Tibial artery (tissue), 4 donors: ENCODE measurements at places on chromosomes 2 and 18.
A peak's percentile ranks its signal among the peaks of the same experiment; 100 is the strongest.

- H3K36me3 ChIP-seq: no peaks in the 10 kb centered on the region
- no peak for DNase-seq
- H3K4me1 ChIP-seq: no peaks in the 10 kb centered on the region
- H3K4me3 ChIP-seq: no peak overlapping the region
These were observed 41.8 kb downstream of the LRP2 start for GRCh38 chr2:169320561-169320960.

DNA sequence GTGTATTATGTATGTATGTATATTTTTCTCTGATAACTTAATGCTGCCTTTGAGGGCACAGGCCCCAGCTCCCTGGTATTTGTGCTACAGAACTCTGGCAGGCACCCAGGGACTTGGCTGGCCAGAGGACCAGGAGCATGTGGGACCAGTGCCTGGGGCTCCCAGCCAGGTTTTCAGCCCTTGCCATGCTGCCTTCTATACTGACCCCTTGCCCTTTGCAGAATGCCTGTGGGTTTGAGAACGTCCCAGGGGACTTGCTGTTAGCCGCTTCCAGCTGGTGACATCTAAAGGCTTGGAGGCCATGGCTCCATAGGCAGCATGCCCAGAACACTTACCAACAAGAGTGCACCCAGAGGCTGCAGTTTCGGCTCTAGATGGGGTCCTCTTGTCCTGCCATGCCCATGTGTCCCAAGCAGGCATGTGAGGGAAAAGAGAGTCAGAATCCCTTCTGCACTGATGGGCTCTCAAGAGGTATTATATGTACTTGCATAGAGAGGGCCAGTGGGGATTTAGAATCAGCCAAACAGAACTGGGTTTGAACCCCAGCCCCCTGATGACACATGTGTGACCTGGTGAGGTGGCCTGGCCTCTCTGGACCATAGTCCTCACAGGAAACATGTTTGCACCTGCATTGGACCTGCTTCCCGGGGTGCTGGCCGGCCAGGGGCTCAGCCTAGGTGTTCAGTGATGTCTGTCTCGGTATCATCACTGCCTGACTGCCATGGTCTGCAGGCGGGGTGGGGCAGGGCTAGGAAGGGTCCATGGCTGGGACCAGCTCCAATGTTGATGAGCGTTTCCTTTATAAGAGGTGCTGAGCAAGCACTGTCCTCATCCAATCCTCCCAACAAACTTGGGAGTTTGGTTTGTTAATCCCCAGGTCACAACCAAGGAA, 119.2 kb upstream of the FHL2 start:
- H3K27me3 ChIP-seq: no peaks in the 10 kb centered on the region
- H3K36me3 ChIP-seq: no peaks in the 10 kb centered on the region
- no peak overlapping the region for H3K27ac ChIP-seq
- no peak overlapping the region for H3K4me3 ChIP-seq
- peaks cover 38% of the 10 kb centered on the region for H3K4me1 ChIP-seq

DNA sequence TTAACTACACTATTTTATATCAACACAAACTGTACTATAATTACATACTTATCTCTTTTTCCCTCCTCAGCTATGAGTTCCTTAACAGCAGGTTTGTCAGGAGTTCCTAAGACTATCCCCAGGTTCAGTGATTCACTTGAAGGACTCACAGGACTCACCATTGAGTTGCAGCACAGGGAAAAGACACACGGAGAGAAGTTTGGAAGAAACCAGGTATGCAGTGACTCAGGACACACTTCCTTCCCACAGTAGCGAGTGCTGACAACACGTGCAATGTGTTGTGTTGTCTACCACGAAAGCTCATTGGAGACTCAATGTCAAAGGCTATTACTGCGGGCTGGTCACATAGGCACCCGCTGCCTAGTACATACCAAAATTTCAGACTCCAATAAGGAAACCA, 32.0 kb downstream of the MGAT4A start:
- no peak overlapping the region for H3K4me3 ChIP-seq
- no peaks in the 10 kb centered on the region for H3K27me3 ChIP-seq
- no peak overlapping the region for H3K27ac ChIP-seq
- peaks cover 28% of the 10 kb centered on the region for H3K4me1 ChIP-seq
- DNase-seq: no peak
- H3K36me3 ChIP-seq: no peaks in the 10 kb centered on the region

DNA sequence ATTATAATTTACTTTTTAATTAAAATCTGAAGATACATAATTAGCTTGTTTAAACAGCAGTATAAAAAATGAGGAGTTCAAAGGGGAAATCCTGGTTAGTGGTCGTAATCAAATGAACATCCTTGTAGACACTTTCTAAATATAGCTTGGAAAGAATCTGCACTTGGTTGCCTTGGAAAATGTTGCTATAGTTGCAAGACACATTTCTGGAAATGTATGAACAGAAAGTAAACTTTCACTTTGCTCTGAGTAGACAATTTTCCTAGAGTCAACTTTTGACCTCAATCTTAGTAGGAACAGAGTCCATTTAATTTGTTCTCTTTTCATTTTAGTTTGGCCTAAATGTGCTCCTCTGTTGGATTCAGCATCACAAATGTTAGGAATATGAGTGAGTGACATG, 38.3 kb downstream of the GCA start:
- H3K36me3 ChIP-seq: no peaks in the 10 kb centered on the region
- no peak overlapping the region for H3K27ac ChIP-seq
- H3K27me3 ChIP-seq: no peaks in the 10 kb centered on the region
- no peak overlapping the region for H3K4me3 ChIP-seq
- no peak for DNase-seq
- no peaks in the 10 kb centered on the region for H3K4me1 ChIP-seq

DNA sequence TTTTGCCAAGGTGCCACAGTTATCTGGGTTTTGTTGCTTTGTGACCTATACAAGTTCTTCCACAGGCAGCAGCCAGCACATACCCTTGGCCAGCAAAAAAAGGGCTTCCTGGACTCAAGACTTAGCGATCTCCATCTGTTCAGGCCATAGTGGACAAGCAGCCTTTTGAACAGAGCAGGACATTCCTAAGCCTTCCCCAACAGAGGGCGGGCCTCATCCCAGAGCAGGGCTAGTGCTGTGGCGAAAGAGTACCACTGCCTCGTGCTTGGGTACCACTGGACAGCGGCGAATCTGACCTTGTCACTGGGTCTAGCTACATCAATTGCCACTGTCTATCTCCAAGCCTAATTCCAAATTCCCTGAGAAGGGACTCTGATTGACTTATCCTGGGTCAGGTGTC, 56.4 kb downstream of the NAB1 start:
- no peak overlapping the region for H3K27ac ChIP-seq
- H3K27me3 ChIP-seq: no peaks in the 10 kb centered on the region
- no peaks in the 10 kb centered on the region for H3K4me1 ChIP-seq

DNA sequence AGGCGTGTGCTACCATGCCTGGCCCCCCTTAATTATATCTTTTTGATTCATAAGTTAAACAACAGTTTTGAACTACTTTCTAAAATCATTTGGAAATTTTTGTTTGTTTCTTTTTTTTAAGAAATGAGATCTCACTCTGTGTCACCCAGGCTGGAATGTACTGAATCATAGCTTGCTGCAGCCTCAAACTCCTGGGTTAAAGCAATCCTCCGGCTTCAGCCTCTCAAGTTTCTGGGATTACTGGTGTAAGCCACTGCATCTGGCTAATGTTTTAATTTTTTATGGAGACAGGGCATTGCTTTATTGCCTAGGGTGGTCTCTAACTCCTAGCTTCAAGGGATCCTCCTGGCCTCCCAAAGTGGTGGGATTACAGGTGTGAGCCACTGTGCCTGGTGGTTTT, 71.5 kb downstream of the BABAM2 start:
- no peaks in the 10 kb centered on the region for H3K4me1 ChIP-seq
- no peaks in the 10 kb centered on the region for H3K27me3 ChIP-seq
- H3K36me3 ChIP-seq: no peaks in the 10 kb centered on the region
- H3K4me3 ChIP-seq: no peak overlapping the region
- DNase-seq: no peak

DNA sequence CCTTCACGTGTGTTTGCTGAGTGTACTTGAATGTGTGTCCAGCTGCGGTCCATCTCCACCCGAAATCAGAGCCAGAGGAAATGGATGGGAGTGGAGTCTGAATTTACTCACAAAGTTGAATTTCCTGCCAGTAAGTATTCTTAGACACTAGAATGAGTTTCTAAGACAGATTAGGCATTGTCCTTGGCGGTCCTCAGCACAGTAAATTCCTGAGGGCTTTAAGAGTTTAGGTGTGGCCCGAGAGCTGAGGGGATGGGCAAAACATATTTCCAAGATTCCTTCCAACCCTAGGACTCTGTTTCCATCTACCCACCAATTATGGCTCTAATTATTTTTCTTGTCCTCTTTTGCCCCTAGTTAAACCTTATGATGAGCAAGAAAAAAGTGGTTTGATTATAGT, 90.3 kb upstream of the PHLPP1 start:
- no peak overlapping the region for H3K4me3 ChIP-seq
- no peak overlapping the region for H3K27ac ChIP-seq
- DNase-seq: no peak
- no peaks in the 10 kb centered on the region for H3K4me1 ChIP-seq
- H3K36me3 ChIP-seq: no peaks in the 10 kb centered on the region

DNA sequence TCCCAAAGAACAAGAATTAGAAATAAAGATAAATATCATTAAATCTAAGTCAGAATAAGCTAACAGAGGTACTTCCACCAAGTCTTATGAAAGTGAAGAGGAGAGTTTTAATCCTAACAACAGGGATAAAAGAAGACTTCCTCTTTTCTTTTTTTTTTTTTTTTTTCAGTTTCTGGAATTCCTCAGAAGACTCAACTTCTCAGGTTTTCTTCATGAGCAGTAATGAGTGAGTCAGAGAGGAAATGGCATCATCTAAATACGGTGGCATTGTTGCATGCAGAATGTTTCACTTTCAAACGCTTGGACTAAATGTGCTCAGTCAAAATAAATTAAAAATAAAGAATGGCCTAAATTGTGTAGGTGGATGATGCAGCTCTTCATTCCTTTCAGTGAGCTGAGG, 45.6 kb upstream of the ARHGAP15 start:
- no peaks in the 10 kb centered on the region for H3K27me3 ChIP-seq
- H3K36me3 ChIP-seq: no peaks in the 10 kb centered on the region
- H3K4me1 ChIP-seq: no peaks in the 10 kb centered on the region
- no peak overlapping the region for H3K27ac ChIP-seq
- no peak overlapping the region for H3K4me3 ChIP-seq
- DNase-seq: no peak

GRCh38 chr2:229610872-229611271, 103.5 kb downstream of the DNER start:
- no peak overlapping the region for H3K27ac ChIP-seq
- no peaks in the 10 kb centered on the region for H3K27me3 ChIP-seq
- H3K4me3 ChIP-seq: no peak overlapping the region
- DNase-seq: no peak

DNA sequence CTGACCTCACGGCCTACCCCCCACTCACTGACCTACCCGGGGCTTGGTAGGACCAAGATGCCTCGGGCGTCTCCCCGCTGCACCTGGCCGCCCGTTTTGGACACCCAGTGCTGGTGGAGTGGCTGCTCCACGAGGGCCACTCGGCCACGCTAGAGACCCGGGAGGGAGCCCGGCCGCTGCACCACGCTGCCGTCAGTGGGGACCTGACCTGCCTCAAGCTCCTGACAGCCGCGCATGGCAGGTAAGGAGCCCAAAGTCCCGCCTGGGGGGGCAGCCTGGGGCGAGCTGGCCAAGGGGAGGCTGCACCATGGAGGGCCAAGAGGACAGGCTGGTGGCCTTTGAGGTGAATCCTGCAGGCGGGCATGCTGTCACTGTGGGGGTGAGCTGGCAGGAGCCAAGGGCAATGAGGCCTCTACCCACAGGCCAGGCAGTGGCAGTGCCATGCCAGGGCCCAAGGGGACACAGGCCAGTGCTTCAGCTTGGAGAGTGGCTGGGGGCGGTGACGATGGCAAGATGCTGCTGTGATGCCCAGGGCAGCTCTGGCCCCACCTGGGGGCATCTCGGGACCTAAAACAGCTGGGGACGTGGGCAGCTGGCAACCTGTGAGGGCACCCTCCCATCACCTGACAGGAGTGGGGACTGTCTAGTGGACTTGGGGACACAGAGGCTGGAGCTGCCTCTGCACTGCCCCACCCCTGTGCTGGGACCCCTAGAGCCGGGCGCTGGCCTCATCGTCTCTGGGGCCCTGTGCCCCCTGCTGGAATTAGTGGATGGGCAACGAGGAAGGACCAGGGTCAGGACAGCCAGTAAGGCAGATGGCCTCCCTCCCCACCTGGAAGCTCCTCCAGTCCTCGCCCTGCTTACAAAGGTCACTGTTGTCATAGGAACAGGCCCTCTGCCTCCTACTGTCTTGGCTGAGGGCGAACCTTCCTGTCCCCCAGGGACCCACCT, 2.0 kb downstream of the ESPNL start:
- H3K27me3 ChIP-seq: no peaks in the 10 kb centered on the region
- no peak overlapping the region for H3K4me3 ChIP-seq
- no peak overlapping the region for H3K27ac ChIP-seq
- H3K4me1 ChIP-seq: no peaks in the 10 kb centered on the region
- H3K36me3 ChIP-seq: no peaks in the 10 kb centered on the region

DNA sequence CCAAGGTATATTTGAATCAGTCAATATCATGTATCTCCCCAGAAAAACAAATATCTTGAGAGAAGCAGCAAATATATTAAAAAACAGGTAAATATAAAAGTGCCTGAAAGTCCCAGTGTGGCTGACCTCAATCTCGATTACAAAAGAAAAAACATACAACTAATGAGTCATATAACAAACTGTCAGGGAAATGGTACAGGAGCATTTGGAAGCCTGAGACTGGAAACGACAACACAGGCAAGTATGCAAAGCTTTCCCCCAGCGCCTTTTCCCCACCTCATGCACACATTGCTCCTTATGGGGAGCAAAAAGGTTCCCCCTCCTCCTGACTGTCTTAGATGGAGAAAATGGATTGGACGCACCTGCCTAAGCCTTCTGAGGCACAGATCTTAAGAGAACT, 230.7 kb downstream of the TMX3 start:
- DNase-seq: no peak
- no peaks in the 10 kb centered on the region for H3K27me3 ChIP-seq
- H3K4me1 ChIP-seq: peaks cover 4% of the 10 kb centered on the region
- H3K4me3 ChIP-seq: no peak overlapping the region
- H3K27ac ChIP-seq: no peak overlapping the region
- H3K36me3 ChIP-seq: no peaks in the 10 kb centered on the region

- H3K27me3 ChIP-seq: no peaks in the 10 kb centered on the region
- H3K27ac ChIP-seq: peak overlapping the region; percentile 66
- no peak overlapping the region for H3K4me3 ChIP-seq
- no peak for DNase-seq
- no peaks in the 10 kb centered on the region for H3K4me1 ChIP-seq
- H3K36me3 ChIP-seq: no peaks in the 10 kb centered on the region
These were observed 264.2 kb upstream of the EPAS1 start for GRCh38 chr2:46032996-46033395.

DNA sequence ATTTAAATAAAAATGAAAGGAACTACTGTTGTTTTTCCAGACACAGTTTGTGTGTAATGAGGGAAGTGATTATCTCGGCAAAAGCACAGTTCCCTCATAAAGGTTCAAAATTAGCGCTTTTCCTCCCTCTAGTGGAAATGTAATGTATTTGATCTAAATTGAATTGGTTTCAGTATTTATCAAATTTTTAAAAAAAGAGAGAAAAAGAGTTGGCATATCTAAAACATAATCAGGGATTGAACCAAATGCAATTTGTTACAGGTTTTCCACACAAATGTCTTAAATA, 37.5 kb downstream of the CMPK2 start:
- no peaks in the 10 kb centered on the region for H3K36me3 ChIP-seq
- no peak for DNase-seq
- H3K27ac ChIP-seq: no peak overlapping the region
- no peaks in the 10 kb centered on the region for H3K4me1 ChIP-seq
- no peak overlapping the region for H3K4me3 ChIP-seq
